ENCODE measurements at places on chromosomes 2 and 18.

DNA sequence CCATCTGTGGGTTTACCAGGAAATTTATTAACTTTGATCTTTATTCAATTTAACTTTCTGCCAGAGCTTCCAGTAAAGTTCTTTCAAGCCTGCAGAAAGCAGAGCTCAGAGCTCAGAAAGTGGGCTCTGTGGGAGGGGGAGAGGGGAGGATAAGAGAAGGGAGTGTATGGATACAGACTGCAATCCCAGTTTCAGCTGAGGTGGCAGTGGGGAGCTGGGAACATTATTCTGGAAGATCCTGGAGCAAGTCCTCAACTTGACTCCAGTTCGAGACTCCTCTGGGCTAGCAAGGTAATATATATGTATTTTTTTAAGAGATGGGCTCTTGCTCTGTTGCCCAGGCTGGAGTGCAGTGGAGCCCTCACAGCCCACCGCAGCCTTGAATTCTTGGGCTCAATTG, 108.9 kb upstream of the NABP1 start:
- no peak for DNase-seq

- no peak for DNase-seq
Measured at GRCh38 chr2:96762529-96763311, 2.0 kb downstream of the CNNM4 start.

- DNase-seq, result no peak
Measured at GRCh38 chr18:45951016-45951714, 16.0 kb downstream of the EPG5 start.

DNA sequence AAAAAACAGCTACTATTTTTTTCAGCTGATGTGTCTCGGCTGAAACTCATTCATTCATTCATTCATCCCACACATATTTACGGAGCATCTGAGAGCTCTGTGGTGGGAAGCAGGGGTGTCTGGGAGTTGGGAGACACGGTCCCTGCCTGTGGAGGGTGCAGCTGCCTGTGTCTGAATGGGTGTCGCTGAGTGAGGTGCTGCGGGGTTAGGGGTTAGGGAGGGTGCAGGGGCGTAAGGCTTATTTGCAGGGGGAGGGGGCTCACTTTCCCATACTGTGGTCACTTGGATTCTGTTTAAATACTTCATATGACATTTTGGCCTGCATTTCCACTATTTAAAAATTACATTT, 89.4 kb upstream of the ASB18 start:
- no peak for DNase-seq

DNA sequence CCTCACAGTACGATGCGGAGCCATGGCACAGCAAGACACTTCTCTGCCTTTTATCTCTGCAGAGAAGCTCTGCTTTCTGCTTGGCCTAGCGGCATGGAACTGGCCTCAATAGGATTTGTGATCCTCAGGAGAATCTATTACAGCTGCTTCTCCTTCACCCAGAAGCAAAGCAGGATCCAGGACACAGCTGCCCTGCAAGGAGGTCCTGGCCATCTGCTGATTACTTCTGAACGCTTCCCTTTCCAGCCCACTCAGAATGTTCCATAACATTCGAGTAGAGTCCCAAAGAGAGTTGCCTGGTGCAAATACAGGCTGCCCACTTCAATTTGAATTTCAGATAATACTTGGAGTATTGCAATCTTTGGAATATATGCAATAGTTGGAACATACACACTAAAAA, 29.2 kb upstream of the KCNS3 start:
- no peak for DNase-seq

DNA sequence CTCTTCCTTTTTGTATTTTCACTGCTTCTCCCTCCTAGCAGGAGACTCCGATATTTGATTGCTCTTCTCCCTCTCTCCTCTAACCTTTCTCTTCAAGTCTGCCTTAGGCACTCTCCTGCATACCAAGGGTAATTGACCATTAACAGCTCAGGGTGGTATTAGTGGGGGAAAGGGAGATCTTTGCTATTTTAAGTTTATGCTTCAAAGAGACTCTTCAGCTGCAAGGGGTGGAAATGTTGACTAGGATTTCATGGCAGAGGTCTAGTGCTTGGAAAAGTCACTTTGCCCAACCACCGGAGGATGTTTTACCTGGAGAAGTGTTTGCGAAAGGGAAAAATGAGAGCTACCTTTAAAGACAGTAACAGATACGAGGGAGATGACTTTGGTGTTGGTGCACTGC, 453.7 kb downstream of the SLC4A3 start:
- no peak for DNase-seq

DNA sequence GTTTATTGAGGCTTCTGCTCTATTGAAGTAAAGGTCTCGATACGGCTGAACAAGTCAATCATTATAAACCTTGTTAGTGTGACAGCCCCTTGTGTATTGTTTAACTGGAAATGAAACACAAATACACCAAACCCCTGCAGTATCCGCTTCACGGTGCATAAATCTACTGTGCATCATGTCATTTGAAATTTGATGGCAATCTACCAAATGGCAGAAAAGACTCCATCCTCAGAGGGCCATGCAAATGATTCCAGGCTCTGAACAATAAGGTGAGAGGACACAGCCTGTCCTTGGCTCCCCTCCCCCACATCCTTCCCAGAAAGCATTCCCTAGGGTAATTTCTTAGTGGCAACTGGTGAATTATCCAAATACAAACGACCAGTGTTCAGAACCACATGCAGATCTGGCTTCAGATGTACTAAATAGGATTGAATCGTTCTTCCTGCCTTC, 80.6 kb downstream of the ADCYAP1 start:
- DNase-seq, result no peak

- no peak for DNase-seq
Measured at GRCh38 chr18:79816092-79816491, 18.4 kb downstream of the KCNG2 start.

DNA sequence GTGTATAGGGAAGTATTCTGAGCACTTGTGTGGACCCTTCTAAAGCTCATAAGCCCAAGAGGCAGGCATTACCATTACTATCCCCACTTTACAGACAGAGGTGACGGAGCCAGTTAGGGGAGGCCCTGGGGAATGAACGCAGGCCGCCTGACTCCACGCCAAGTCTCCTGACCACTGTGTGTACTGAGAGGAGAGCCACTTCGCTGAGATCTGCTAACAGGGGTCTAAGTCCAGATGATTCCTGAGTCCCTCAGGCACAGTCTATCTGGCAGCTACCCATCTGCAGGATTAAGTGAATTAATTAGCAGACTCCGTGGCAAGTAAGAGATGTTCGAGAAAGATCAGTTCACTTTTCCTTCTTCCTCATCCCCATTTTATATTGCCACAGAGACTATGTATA, 13.7 kb downstream of the CYB5A start:
- DNase-seq, result no peak

DNA sequence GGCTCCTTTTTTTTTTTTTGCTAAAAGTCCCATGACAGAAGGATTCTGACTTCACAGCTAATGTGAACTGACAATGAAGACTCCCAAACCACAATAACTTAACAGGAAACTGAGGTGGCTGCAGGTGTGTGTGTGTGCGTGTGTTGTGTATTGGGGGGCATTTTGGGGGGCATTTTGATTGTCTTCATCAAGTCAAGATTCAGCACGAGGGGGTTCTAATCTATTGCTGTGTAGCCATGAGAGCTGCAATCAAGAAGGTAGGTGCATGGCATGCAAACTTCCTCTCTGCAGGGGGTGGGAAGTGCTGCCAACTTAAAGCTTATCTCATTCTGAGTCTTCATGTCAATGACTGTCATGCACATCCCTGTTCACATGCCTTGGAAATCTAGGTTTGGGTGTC, 25.2 kb downstream of the SPRED2 start:
- DNase-seq, result no peak

GRCh38 chr18:23578067-23578701, 8.1 kb downstream of the NPC1 start:
- no peak for DNase-seq

- DNase-seq, result no peak
Measured at GRCh38 chr2:179770029-179770428, 91.4 kb downstream of the ZNF385B start.

DNA sequence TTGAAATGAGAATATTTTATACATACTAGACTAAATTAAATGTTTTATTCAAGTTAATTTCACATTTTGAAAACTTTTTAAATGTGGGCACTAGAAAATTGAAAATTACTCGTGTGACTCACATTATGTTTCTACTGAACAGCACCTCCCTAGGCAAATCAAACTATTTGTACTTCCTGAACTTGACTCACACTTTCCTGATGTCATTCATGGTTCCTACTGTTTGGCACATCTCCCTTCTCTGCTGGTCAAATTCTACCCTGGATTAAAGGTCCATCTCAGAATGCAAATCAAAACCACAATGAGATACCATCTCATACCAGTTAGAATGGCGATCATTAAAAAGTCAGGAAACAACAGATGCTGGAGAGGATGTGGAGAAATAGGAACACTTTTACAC, 16.7 kb downstream of the LHCGR start:
- DNase-seq, result no peak

DNA sequence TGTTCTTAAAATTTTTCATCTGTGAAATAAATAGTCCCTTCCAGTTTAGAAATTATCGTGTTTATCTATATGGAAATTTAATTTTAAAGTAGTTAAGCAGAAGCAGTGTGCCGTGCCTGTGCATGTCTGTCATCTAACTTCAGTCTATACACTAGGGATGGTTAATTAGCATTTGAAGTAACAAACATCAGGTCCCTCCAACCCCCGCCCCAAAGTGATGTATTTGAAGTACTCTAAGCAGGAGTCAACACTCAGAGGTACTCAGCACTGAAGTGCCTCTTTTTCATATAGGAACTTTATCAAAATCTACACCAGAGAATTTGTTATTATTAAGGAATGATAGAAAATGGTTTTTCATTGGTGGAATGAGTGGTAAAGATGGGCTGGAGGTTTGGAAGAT, 33.0 kb downstream of the LANCL1 start:
- DNase-seq, result no peak

- no peak for DNase-seq
Measured at GRCh38 chr18:31120594-31120993, 18.4 kb upstream of the DSC2 start.

DNA sequence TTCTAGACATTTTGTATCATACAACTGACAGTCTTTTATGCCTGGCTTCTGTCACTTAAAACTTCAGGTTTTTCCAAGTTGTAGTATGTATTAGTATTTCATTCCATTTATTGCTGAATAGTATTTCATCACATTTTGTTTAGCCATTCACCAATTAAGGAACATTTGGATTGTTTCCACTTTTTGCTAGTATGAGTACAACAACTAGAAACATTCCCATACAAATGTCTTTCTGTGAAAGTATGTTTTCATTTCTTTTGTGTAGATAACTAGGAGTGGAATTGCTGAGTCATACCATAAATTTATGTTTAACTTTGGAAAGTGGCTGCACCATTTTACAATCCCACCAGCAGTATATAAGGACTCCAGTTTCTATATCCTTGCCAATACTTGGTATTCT, 135.9 kb downstream of the ATAD2B start:
- DNase-seq, result no peak

GRCh38 chr2:208077276-208077675, 47.0 kb downstream of the CRYGD start:
- DNase-seq, result no peak

- no peak for DNase-seq
Measured at GRCh38 chr2:25043241-25043867, 1.5 kb downstream of the EFR3B start.

GRCh38 chr2:224881846-224882245, 160.4 kb downstream of the DOCK10 start:
- no peak for DNase-seq

DNA sequence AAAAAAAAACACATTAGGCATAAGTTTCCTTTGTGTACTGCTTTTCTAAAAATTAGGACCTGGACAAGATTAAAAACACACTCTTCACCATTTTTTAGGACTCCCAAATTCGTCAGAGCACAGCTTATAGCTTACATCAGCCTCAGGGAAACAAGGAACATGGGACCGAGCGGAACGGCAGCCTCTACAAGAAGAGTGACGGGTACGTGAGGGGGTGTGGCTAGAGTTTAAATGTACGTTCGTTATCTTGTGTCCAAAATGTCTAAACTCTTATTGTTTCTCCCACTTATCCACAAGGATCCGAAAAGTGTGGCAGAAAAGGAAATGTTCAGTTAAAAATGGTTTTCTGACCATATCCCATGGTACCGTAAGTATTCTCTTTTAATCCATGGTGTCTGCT, 78.9 kb downstream of the ITGB1BP1 start:
- no peak for DNase-seq

- no peak for DNase-seq
Measured at GRCh38 chr2:100809506-100809905, 10.4 kb upstream of the NPAS2 start.

GRCh38 chr2:67871686-67872412, 191.0 kb downstream of the C1D start:
- DNase-seq, result no peak

- DNase-seq, result no peak
Measured at GRCh38 chr2:227222292-227222691, 57.9 kb downstream of the COL4A3 start.

DNA sequence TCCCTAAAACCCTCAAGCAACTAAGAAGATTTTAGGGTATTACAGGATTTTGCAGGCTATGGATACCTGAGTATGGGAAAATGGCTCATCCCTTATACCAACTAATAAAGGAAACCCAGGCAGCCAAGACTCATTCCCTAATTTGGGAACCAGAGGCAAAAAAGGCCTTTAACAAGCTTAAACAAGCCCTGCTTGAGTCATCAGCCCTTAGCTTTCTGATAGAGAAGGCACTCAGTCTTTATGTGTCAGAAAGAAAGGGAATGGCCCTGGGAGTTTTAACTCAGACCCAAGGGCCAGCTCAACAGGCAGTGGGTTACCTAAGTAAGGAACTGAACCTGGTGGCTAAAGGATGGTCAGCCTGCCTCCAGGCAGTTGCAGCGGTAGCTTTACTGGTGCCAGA, 96.9 kb upstream of the RMP24 start:
- no peak for DNase-seq

GRCh38 chr18:46411867-46412690, 244.9 kb downstream of the LOXHD1 start:
- DNase-seq, result peak; percentile 70

DNA sequence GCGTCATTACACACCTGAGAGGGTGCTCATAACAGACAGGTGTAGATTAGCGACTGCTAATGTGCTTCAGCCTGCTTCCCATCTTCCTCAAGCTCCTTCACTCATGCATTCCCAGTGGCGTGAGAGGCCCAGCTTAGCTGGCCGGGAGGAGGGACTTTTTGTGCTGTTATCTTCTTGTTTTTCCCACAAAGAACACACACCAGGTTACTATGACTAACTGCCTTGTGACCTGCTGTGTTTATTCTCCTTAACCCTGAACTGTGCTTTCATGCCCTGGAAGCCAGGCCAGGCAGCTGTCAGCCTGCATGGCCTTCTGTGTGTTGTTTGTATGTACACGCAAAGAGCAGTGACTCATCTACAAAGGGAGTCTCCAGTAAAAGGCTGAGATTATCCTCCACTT, 143.8 kb downstream of the PIEZO2 start:
- DNase-seq, result no peak

DNA sequence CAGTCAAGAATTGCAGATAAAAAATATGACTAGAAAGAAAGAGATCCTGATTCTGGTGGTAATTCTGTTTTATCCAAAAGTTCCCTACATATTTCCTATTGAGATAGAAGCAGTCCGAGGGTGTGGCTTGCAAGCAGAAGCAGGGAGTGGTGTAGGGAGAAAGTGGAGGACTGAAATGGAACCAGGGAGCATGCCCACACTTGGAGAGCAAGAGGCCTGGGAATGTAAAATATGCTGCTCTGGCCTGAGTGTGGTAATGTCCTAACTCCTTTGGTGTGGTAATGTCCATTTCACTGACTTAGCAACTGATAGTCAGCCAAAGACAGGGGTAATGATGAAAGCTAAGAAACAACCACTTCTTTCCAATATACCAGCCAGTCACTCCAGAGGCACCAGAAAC, 30.1 kb upstream of the FMNL2 start:
- DNase-seq, result no peak

GRCh38 chr18:6561016-6561415, 146.3 kb upstream of the L3MBTL4 start:
- DNase-seq, result no peak

GRCh38 chr2:102839668-102840388, 78.0 kb downstream of the TMEM182 start:
- peak; percentile 30 for DNase-seq

All from NCI-H2107 (cell line).